ENCODE measurements at places on chromosomes 5 and 9. TPM values are rescaled to one million over a fixed set of nuclear protein-coding genes. Genes with fewer than 3 reads are reported as not detected.

Gene NIM1K
- 0.17 TPM for total RNA-seq

Gene ANKRD55
- not detected for total RNA-seq

Gene SLC44A1
- 15.3 TPM for total RNA-seq

Gene SPATA6L
- 1.4 TPM for total RNA-seq

Gene FAM221B
- 0.29 TPM for total RNA-seq

Gene CDKN2B
- 32.7 TPM for total RNA-seq

Gene MRRF
- total RNA-seq = 30.2 TPM

Gene NRARP
- 35.5 TPM for total RNA-seq

Gene JAKMIP2
- total RNA-seq = not detected

Gene LRRC14B
- not detected for total RNA-seq

Gene MSMP
- 145 TPM for total RNA-seq
